Thoracic aorta (tissue), 2 donors: ENCODE measurements at places on chromosomes 1 and 21.

DNA sequence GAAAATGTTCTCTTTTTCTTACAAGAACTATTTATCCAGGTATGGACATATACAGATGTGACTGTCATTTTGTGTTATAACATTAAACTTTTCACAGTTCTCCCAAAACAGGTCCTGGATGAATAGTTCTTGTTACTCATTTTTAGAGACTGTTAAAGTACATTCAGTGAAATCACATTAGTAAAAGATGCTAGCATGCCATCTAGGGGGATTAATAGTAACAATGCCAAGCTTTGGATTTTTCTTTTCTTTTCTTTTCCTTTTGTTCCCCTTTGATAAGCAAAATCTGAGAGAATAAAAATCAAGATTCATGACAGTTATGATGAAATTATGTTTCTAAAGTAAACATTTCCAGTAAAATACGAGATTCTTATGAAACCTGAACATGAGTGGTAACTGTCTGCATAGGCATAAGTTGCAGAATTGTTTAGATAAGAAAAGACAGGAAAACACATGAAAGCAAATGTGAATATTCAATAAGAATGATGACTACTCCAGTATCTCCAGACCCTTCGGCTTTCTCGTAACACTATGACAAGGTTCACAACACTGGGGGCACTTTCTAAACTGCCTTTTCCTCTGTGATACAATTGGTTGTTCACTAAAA lies 77.5 kb downstream of the TPR start:
- no peak for DNase-seq

GRCh38 chr1:90340606-90341005 lies 345.7 kb downstream of the ZNF326 start:
- DNase-seq: no peak

- no peak for DNase-seq
Measured at GRCh38 chr21:17805966-17806365, 13.2 kb downstream of the C21orf91 start.

DNA sequence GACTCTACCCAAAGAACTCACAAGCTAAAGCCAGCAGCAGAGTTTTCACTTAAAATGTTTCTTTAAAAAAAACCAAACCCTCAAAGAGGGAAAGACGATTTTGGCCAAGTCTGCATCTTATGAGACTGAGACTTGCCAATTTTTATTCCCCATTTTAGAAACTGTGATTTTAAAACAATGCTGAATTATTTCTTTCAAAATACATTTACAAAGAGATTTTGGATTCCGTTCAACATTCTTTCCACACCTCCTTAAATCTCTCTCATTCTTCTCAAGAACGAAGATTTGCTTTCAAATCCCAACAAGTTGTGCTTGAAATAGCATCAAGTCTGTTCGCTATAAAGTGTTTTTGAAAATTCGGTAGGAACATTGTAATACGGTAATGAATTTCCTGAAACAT lies 133.9 kb upstream of the VANGL1 start:
- no peak for DNase-seq

DNA sequence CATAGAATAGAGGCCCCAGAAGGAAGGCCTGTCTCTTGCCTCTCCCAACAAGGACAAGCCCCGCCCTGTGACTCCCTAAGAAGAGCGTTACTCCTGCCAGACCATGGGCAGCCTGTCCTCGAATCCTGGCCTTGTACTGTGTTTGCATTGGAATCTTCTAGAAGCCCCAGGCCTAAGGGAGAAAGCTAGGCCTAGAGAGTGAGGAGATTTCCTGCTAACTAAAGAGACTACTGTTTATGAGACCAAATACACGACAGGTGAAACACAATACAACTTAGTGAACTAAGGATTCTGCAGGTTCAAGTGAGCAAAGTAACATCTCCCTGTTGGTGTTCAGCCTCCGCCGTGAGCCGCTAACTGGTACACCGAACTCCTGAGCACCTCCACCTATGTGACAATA lies 62.7 kb downstream of the SYF2 start:
- DNase-seq: no peak

DNA sequence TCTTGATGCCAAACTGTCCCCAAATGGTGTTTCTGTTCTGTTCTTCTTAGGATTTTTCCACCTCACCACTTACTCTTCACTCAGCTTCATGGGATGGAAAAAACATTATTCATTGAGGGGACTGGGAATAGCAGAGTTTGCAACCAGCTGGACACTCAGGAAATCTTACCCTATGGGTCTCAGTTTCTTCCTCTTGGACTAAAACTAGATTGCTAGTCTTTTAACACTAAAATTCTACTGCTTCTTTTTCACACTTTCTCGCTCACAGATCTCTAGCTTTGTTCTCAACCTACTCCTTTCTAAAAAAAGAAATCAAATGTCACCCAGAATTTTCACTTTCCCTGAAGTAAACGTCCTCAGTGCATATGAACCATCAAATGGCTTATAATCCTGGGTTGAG lies 4.8 kb downstream of the KMO start:
- no peak for DNase-seq

DNA sequence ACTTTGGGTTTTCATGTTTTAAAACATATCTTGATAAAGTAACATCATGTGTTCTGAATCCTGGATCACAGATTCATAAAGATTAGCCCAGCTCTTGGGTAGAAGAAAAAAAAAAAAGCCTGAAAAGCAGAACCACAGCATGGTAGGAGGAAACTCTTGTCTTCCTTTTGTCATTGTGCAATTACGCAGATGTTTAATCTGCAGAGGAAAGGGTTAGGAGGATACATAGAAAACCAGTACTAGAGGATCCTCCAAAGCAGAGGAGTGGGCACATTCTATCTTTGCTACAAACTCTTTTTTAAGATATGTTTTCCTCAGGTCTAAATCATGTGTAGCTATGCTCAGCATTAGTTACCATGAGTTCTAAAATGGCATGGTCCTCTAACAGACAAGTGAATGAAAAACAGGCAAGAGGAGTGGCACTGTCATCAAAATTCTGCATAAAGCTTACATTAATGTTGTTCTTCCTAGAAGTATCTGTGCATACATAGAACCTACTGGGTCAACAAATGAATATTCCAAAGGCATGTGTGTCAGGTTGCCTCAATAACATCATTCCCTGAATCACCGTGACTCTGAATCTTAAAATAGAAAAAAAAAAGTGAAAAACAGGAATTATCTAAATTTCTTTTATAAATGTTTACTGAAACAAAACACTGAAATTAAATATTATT lies 107.0 kb downstream of the NME7 start:
- DNase-seq: no peak

- DNase-seq: no peak
Measured at GRCh38 chr1:81157686-81158085, 643.0 kb upstream of the ADGRL2 start.

DNA sequence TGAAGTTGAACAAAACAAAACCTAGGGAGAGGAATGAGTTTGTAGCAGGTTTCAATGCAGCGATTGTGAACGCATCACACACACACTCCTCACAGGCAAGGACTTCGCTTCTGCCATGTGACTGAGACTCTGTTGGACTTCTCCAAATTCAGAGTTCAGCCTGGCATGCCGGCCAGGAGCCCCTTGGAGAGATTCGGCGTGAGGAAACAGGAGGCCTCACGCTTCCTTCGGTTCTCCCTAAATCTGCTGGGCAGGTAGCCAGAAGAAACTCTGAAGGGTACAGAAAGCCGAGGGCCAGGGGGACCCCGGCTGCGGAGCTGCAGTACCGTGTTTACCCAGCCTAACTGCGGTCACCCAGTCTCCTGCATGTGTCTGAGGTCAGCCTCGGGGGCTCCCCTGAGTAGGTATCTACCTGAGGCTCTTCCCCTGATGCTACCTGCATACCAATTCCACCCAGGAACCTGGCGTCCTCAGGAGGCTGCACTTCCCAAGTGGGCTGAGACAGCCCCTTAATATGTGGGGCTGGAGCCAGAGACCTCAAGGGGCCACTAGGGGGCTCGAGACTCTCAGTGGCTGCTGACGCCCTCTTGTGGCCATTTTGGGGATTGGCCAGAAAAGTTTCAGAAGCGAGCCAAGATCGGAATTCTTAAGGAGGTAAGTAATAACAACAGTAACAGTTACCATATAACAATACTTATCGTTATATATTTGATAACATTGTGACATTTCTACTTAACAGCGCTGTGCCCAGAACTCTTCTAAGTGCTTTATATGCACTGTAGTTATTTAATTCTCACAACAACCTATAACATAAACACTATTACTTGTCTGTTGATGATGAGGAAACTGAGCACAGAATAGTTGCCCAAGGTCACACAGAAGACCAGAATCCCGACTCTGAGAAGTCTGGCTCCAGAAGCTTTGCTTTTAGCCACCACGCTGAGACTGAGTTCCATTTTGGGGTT lies 2.7 kb upstream of the ANXA9 start:
- peak; percentile 86 for DNase-seq

- no peak for DNase-seq
Measured at GRCh38 chr1:162405800-162406199, 6.1 kb downstream of the SH2D1B start.

- DNase-seq: no peak
Measured at GRCh38 chr1:112881742-112882127, 74.3 kb downstream of the SLC16A1 start.

GRCh38 chr1:8947127-8947691 lies 1.5 kb downstream of the CA6 start:
- DNase-seq: no peak

- no peak for DNase-seq
Measured at GRCh38 chr1:151158751-151159251, 2.4 kb downstream of the TNFAIP8L2 start.
